ENCODE measurements at places on chromosomes 2 and 18. TPM values are rescaled to one million over a fixed set of nuclear protein-coding genes. Genes with fewer than 3 reads are reported as not detected.

- H3K36me3 ChIP-seq, result no peaks in the 10 kb centered on the region
- no peaks in the 10 kb centered on the region for H3K4me1 ChIP-seq
- no peak overlapping the region for H3K27ac ChIP-seq
- H3K27me3 ChIP-seq, result no peaks in the 10 kb centered on the region
Measured at GRCh38 chr2:120847700-120848321, 112.1 kb downstream of the GLI2 start.

DNA sequence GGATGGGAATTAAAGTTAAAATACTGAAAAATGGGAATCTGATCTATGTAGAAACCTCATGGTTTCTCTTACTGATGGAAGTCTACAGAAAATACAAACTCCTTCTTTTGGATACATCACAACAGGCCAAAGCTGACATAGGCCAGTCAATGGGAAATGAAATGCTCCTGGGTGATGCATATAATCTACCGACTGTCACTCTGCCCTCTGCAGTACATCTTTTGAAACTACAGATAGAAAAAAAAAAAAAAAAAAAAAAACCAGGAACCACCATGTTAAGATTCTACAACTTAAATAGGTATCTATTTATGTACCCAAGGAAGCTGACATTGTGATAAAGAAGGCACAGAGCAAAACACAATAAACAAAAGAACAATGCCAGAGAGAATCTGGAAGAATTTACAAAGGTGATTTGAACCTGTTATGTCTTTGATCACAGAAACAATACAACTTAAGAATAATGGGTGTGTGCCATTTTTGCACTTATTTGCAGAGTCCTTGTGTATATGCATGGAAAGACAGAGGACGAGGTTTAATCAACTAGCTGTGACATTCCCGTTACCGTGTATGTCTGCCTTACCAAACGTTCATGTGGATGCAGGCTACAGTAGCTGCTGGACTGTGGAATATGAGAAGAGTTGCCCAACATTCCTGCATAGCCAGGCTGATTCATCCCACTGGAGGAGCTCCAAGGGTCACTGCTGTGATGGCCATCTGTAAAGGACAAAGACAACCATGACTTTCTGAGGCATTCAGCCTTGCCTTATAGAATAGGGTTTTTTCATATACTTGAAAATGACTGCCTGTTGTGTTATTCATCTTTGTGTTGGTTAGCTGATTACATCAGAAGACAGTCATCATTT is 312.7 kb downstream of the TCF4 start:
- H3K4me1 ChIP-seq, result no peaks in the 10 kb centered on the region
- H3K4me3 ChIP-seq, result no peak overlapping the region
- DNase-seq, result no peak
- H3K27ac ChIP-seq, result no peak overlapping the region

DNA sequence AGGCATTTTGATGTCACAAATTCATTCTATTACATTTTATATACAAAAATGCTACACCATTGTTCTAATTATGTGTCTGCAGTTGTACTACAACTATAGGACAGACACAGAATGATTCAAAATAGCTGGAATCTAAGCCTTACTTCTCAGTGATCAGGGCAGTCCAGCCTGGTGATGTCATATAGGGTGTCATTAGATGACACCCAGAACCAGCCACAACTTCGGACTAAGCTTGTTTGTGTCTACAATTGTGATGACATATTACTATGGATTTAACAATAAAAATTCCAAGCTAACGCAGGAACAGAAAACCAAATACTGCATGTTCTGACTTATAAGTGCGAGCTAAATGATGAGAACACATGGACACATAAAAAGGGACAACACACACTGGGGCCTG is 31.0 kb downstream of the M1AP start:
- peaks cover 17% of the 10 kb centered on the region for H3K4me1 ChIP-seq
- DNase-seq, result no peak
- no peak overlapping the region for H3K4me3 ChIP-seq
- H3K27ac ChIP-seq, result no peak overlapping the region

- no peak overlapping the region for H3K27ac ChIP-seq
- H3K36me3 ChIP-seq, result no peaks in the 10 kb centered on the region
- DNase-seq, result no peak
- no peak overlapping the region for H3K4me3 ChIP-seq
- H3K27me3 ChIP-seq, result no peaks in the 10 kb centered on the region
Measured at GRCh38 chr18:67783196-67783946, 266.9 kb upstream of the DSEL start.

- H3K27ac ChIP-seq, result no peak overlapping the region
- H3K36me3 ChIP-seq, result no peaks in the 10 kb centered on the region
- no peaks in the 10 kb centered on the region for H3K27me3 ChIP-seq
- DNase-seq, result no peak
Measured at GRCh38 chr18:13440277-13441248, 222.0 kb downstream of the LDLRAD4 start.

DNA sequence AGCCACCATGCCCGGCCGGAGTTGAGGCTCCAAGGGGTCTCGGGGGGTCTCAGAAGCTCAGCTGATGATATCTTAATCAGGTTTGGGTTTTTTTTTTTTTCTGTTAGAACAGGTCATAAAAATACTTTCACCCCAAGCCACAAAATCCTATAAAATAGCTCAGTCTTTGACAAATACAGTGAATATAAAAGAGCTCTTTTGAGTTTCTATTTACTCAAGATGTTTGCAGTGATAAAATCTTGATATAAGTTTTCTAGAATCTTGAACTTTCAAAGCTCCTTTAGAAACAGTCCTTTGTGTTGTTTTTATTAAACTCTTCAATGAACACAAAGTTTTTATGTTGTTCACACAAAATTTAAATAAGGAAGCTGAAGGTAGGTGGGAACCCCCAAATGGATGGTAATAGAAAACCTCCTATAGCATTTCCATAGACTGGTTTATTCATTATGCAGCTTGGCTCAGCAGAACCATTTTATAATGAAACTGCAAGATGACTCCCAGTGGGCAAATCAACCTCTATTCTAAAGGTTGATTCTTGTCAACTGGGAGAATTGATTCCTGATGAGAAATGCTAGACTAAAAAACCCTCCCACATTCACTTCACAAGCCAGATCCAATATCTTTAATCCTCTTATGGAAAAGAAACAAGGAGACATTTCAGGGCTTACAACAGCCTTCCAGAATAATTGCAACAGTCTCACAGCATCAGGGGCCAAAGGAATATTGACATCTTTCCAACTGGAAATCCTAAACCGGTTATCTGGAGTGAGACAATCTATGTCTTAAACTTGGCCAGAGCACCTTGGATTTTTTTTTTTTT is 13.6 kb upstream of the NARS1 start:
- H3K36me3 ChIP-seq, result peaks cover 6% of the 10 kb centered on the region
- no peak for DNase-seq
- H3K27ac ChIP-seq, result no peak overlapping the region
- peaks cover 13% of the 10 kb centered on the region for H3K4me1 ChIP-seq

- H3K36me3 ChIP-seq, result no peaks in the 10 kb centered on the region
- H3K4me3 ChIP-seq, result no peak overlapping the region
- no peak overlapping the region for H3K27ac ChIP-seq
- peak; percentile 22 for DNase-seq
- H3K27me3 ChIP-seq, result no peaks in the 10 kb centered on the region
Measured at GRCh38 chr2:113134717-113135116, 7.3 kb downstream of the IL1RN start.

DNA sequence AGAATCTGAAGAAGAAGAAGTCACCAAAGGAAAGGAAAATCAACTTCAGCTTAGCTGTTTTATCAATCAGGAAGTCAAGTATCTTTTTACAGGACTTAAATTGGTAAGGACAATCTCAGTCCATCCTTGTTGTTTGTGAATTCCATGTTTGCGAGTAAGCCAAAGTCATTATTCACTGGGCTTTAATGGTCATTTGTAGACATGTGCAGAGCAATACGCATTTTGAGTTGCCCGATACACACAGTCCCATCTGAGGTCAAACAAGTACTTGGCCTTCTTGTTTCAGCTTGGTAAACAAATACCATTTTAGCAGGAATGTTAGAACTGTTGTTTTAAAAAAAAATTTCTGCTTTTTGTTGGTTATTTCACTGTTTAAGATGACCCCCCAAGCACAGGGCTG is 40.9 kb downstream of the USP14 start:
- no peak overlapping the region for H3K4me3 ChIP-seq
- no peak for DNase-seq
- H3K27ac ChIP-seq, result no peak overlapping the region
- peaks cover 37% of the 10 kb centered on the region for H3K36me3 ChIP-seq

GRCh38 chr2:200856806-200857205 is 7.7 kb downstream of the CLK1 start:
- H3K4me1 ChIP-seq, result peaks cover 45% of the 10 kb centered on the region
- no peak overlapping the region for H3K4me3 ChIP-seq
- H3K27me3 ChIP-seq, result no peaks in the 10 kb centered on the region
- DNase-seq, result no peak
- peaks cover 84% of the 10 kb centered on the region for H3K36me3 ChIP-seq

- H3K27ac ChIP-seq, result no peak overlapping the region
- H3K36me3 ChIP-seq, result peaks cover 14% of the 10 kb centered on the region
- peaks cover 5% of the 10 kb centered on the region for H3K4me1 ChIP-seq
- H3K27me3 ChIP-seq, result no peaks in the 10 kb centered on the region
- H3K4me3 ChIP-seq, result no peak overlapping the region
Measured at GRCh38 chr2:25844089-25844488, 34.2 kb downstream of the ASXL2 start.

DNA sequence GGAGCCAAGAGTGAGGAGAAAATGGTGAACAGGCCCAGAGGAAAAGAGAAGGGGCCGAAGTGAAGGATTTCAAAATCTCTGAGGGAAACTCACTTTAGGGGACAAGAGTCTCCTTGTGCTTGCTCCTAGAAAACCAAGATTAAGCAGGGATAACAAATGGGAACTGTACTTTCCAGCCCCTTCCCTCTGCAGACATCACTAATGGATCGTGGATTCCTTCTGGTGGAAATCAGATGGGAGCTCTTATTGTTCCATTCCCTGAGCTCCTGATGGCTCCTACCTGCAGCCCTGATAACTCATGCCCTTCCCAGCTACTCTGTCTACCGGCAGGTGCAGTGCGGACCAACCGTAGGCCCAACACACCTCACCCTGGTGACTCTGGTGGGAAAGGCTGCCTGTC is 20.6 kb upstream of the RESP18 start:
- H3K4me3 ChIP-seq, result no peak overlapping the region
- H3K36me3 ChIP-seq, result no peaks in the 10 kb centered on the region
- H3K27ac ChIP-seq, result no peak overlapping the region
- no peak for DNase-seq
- no peaks in the 10 kb centered on the region for H3K4me1 ChIP-seq

CHRNG gene
- not detected for total RNA-seq

NYAP2 gene
- total RNA-seq, result not detected

DBI gene
- 151 TPM for total RNA-seq

FNDC4 gene
- total RNA-seq, result 0.14 TPM

Data from activated CD8-positive, alpha-beta memory T cell treated with anti-CD3 and anti-CD28 coated beads, Interleukin-2, amount 10 ng/mL, durations not matched to agents 7 days and 5 days (primary cell).